Stimulated activated memory B cell treated with anti-CD40 and anti-IgM and Interleukin-4, amounts not matched to agents 10 μg/mL and 1 μg/mL and 100 μg/mL, for 72 hours (primary cell): ENCODE measurements at places on chromosomes 13 and 19.
A peak's percentile ranks its signal among the peaks of the same experiment; 100 is the strongest.

GRCh38 chr13:85108356-85108755 is 690.9 kb downstream of the SLITRK6 start:
- no peak overlapping the region for H3K27ac ChIP-seq
- H3K27me3 ChIP-seq: no peaks in the 10 kb centered on the region
- H3K36me3 ChIP-seq: no peaks in the 10 kb centered on the region
- no peak for ATAC-seq
- H3K4me3 ChIP-seq: no peak overlapping the region

DNA sequence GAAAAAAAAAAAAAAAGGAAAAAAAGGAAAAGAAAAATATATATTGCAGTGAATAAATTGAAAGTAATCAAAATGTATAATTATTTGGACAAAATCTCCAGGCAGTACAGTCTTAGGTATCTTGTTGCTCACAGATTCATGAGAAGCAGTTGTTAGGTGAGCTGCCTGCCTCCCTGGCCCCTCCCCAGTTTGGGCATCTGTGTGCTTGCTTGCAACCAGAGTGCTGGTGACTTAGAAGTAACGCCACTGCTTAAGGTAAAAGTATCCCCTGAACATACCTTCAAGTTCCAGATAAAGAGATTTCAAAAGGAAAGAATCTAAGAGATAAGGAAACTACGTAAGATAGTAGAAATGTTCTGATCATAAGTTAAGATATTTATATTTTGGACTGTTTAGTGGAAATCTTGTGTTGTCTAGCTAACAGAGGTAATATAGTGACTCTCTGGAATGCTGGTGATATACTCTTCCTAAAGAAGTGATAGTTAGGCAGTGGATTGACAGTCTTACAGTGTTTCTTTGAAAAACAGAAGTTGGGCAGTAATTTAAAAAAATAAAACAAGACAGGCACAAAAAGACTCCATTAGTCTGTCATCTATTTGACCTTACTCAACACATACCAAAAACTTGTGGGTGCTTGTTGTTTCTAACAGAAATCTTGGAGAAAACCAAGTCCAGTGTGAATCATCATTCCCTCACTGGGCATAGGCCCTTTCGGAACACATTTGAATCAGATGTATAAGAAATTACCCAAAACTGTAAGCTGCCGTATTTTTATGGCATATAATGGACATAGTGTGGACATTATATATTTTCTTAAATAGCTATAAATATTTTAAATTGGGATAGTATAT is 38.3 kb upstream of the KCTD4 start:
- no peak overlapping the region for H3K4me3 ChIP-seq
- H3K27me3 ChIP-seq: no peaks in the 10 kb centered on the region
- H3K4me1 ChIP-seq: peaks cover 14% of the 10 kb centered on the region
- ATAC-seq: no peak
- peaks cover 14% of the 10 kb centered on the region for H3K36me3 ChIP-seq
- no peak overlapping the region for H3K27ac ChIP-seq

GRCh38 chr13:45768656-45769479 is 66.7 kb downstream of the CBY2 start:
- H3K27me3 ChIP-seq: no peaks in the 10 kb centered on the region
- no peaks in the 10 kb centered on the region for H3K4me1 ChIP-seq
- no peak overlapping the region for H3K4me3 ChIP-seq
- H3K27ac ChIP-seq: no peak overlapping the region
- no peaks in the 10 kb centered on the region for H3K36me3 ChIP-seq
- no peak for ATAC-seq

DNA sequence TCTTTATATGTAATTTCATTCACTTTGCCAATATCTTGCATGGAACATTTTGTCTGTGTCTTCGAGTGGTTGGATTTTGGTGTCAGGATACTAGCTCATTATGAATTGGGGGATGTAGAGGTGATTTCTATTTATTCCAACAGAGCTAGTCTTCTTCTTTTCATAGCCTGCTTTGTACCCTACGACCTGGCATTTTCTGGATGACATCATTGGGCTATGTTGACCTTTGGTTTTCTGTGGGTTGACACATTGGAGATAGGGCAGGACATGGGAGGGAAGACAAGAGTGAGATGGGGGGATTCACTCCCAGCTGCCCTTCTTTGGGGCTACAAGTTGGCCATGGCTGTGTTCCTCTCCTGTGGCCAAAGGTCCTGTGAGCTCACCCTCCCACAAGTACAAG is 38.0 kb downstream of the WTIP start:
- ATAC-seq: no peak
- H3K27me3 ChIP-seq: peaks cover 14% of the 10 kb centered on the region
- no peak overlapping the region for H3K4me3 ChIP-seq
- H3K27ac ChIP-seq: no peak overlapping the region

- no peaks in the 10 kb centered on the region for H3K36me3 ChIP-seq
- no peak overlapping the region for H3K27ac ChIP-seq
- no peaks in the 10 kb centered on the region for H3K4me1 ChIP-seq
- H3K4me3 ChIP-seq: no peak overlapping the region
- H3K27me3 ChIP-seq: no peaks in the 10 kb centered on the region
Observed at GRCh38 chr13:76519685-76520084, 366.5 kb downstream of the KCTD12 start.

GRCh38 chr19:17404015-17404414 is 1.4 kb downstream of the BST2 start:
- peak overlapping the region; percentile 90 for H3K27ac ChIP-seq
- no peak for ATAC-seq
- peak overlapping the region; percentile 84 for H3K4me3 ChIP-seq
- peaks cover 27% of the 10 kb centered on the region for H3K36me3 ChIP-seq
- H3K27me3 ChIP-seq: no peaks in the 10 kb centered on the region
- H3K4me1 ChIP-seq: peaks cover 41% of the 10 kb centered on the region

DNA sequence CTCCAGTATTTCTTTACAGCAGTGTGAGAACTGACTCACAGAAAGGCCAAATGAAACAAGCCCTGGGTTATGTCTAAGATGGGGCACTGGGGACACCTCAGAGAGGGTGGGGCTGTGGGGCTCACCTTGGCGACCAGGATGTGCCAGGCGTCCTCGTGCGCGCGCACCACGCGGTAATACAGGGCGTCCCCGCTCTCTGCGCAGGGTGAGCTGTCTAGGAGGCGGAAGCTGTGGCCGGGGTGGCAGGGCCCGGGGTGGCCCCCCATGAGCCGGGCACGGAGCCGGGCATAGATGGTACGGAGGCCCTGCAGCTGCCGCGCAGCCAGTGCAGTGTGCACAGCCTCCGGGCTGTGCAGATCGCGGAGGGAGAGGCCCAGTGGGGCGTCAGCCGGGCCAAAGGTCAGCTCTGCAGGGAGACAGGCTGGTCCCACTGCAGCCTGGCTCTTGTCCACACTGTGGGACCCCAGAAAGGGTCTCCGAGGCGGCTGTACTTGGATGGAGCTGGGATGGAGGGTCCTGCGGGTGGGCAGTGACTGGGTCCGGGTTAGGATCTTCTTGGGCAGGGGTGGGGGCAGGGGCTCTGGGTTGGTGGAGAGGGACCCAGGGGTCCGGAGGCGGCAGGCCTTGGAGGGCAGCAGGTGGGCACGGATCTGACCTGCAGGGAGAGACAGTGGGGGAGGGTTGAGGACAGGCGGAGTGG is 3.4 kb downstream of the PEAK3 start:
- H3K4me1 ChIP-seq: peaks cover 51% of the 10 kb centered on the region
- peaks cover 22% of the 10 kb centered on the region for H3K36me3 ChIP-seq
- no peak overlapping the region for H3K27ac ChIP-seq
- H3K4me3 ChIP-seq: no peak overlapping the region
- H3K27me3 ChIP-seq: no peaks in the 10 kb centered on the region
- no peak for ATAC-seq

GRCh38 chr19:45498411-45499195 is at the start of gene PPM1N:
Gene PPM1N, plus strand, starts transcription at chr19:45498443. Its CDS starts 30 bp downstream, at chr19:45498473.
- H3K36me3 ChIP-seq: peaks cover 6% of the 10 kb centered on the region
- H3K27ac ChIP-seq: peak within 1 kb of the TSS; percentile 54
- H3K4me1 ChIP-seq: peaks cover 75% of the 10 kb centered on the region
- ATAC-seq: peak; percentile 71
- peak within 1 kb of the TSS; percentile 81 for H3K4me3 ChIP-seq

DNA sequence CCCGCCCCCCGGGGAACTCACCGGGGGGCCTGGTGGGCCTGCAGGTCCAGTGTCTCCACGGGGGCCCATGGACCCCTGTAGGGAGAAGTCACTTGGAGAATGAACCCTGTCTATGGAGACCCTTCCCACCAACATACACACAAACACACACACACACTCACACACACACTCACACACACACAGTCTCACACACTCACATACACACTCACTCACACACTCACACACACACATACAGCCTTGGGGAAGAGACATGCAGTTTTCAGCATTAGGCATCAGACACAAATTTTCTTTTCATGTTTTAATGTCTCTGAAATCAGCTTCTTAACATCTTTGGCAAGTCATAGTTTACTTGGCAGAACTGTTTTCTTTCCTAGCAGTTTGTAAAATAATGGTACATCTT is 31.0 kb upstream of the OLFM2 start:
- H3K4me3 ChIP-seq: no peak overlapping the region
- no peak overlapping the region for H3K27ac ChIP-seq
- ATAC-seq: peak; percentile 11
- H3K4me1 ChIP-seq: no peaks in the 10 kb centered on the region
- no peaks in the 10 kb centered on the region for H3K36me3 ChIP-seq

DNA sequence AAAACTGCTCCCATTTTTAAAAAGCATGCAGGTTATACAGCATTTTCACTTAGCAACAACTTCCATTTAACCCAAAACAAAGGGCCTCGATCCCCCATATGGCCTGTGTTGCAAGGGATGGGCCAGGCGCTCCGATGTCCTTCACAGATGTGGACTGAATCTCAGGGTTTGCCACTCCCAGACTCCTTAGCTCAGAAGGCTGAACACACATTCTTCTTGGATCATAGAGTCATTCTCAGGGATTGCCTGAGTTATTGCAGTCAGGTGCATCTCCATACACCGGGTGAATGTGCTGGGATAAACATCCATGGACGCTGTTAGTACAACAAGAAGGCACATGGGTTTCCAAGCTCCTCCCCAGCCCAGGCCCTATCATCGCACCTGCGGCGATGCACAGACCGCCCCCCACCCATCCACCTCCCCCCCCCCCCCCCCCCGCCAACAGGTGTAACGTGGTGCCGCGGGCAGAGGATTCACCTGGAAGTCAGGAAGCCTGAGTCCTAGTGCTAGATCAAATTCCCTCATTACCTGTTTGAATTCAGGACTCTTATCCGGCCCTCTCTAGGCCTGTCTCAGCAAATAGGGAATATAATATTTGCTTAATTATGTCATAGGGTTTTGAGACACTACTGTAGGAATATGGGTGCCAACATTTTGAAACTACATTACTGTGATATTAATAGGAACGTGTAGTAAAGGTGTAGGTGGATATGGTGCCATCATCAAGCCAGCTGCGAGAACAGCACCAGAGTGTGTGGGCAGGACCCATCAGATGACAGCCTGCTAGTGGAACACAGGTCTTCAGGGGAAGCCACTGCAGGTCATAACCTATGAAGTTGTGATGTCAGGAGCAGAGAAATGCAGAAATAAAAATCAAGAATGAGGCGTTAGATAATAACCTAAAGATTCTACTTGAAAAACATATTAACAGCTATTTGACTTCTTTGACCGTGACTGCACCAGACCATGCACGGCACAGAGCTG is 110.9 kb downstream of the SACS start:
- peak; percentile 59 for ATAC-seq
- no peak overlapping the region for H3K27ac ChIP-seq
- no peaks in the 10 kb centered on the region for H3K27me3 ChIP-seq
- H3K4me3 ChIP-seq: no peak overlapping the region
- H3K4me1 ChIP-seq: no peaks in the 10 kb centered on the region

- H3K27me3 ChIP-seq: no peaks in the 10 kb centered on the region
- H3K4me3 ChIP-seq: no peak overlapping the region
Observed at GRCh38 chr13:67554286-67554685, 324.1 kb upstream of the PCDH9 start.

DNA sequence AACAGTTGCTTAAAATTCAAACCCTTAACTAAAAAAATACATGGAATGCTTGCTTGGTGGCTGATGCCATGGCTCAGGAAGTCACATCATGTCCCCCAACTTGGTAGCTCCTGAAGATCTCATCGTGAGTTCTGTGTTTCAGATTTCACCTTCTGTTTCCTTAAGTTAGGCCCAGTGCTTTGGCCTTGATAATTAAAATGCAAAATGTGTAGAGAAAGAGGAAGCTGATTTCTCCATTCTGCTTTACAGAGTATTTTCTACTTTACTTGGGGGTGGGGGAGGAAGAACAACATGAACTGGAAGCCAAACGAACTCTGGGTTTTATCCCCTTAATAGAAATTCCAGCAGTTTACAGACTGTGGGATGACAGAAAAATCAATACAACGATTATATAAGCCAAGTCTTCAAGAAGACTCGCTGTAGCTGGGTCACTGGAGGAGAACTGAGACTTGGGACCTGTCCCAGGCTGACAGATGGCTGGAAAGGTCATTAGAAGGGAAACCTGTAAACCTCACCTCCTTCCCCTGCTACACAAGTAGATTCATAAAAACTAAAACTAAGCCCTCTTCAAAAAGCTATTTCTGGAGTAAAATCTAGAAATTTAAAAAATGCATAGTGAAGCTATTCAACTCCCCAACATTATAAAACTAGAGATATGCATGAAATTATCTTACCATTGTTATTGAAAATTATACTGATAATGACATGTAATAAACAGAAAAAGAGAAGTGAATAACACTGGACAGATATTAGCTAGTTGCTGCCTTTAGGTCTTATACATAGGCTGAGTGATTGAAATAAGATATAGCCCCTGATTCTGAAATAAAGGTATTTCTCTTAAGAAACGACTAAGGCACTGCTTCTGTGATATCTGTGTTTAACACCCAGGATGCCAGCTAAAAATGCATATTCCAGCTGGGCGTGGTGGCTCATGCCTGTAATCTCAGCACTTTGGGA is 22.1 kb upstream of the GGACT start:
- H3K4me3 ChIP-seq: peak overlapping the region; percentile 54
- H3K27ac ChIP-seq: peak overlapping the region; percentile 92
- peaks cover 42% of the 10 kb centered on the region for H3K4me1 ChIP-seq
- peak; percentile 87 for ATAC-seq
- peaks cover 14% of the 10 kb centered on the region for H3K36me3 ChIP-seq

- peaks cover 26% of the 10 kb centered on the region for H3K4me1 ChIP-seq
- H3K27ac ChIP-seq: no peak overlapping the region
- H3K4me3 ChIP-seq: no peak overlapping the region
- no peak for ATAC-seq
- no peaks in the 10 kb centered on the region for H3K36me3 ChIP-seq
Observed at GRCh38 chr13:35480346-35480745, 3.9 kb upstream of the MAB21L1 start.

- peak overlapping the region; percentile 81 for H3K4me3 ChIP-seq
- peaks cover 11% of the 10 kb centered on the region for H3K36me3 ChIP-seq
- peaks cover 11% of the 10 kb centered on the region for H3K27me3 ChIP-seq
- no peak for ATAC-seq
- peak overlapping the region; percentile 83 for H3K27ac ChIP-seq
Observed at GRCh38 chr19:10544753-10545251, 1.1 kb downstream of the ATG4D start.

GRCh38 chr13:30289533-30289932 is 17.8 kb downstream of the KATNAL1 start:
- peaks cover 20% of the 10 kb centered on the region for H3K36me3 ChIP-seq
- no peak overlapping the region for H3K27ac ChIP-seq
- H3K4me3 ChIP-seq: no peak overlapping the region
